Dermis microvascular lymphatic vessel endothelial cell (primary cell): ENCODE measurements at places on chromosomes 12 and 14. TPM values are rescaled to one million over a fixed set of nuclear protein-coding genes. Genes with fewer than 3 reads are reported as not detected.

- no peak for DNase-seq
Measured at GRCh38 chr14:37330910-37331309, 133.2 kb downstream of the MIPOL1 start.

The FAM90A1 gene
- total RNA-seq, result not detected in 2 replicates

DNA sequence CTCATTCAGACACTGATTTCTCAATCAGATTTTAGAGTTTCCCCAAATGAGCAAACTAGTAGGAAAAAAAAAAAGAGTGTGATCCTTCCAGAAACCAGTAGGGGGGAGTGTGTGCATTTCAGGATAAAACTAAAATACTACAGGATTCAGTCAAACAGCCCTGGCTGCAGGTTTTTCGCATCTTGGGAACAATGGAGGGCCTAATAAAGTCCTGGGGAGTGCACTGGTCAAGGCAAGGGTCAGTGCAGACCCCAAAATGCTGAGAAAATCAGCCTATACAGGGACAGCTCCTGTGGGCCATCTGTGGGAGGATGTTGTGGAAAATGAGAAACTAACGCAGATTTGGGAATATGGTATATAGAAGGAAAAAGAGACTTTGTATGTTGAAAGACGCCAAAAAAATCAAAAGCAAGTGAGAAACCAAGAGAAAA lies 22.2 kb upstream of the ABCD4 start:
- peak; percentile 29 for DNase-seq

The SLC41A2 gene
- 5.7 and 6.2 TPM in 2 replicates for total RNA-seq

The RD3L gene
- total RNA-seq, result not detected in 2 replicates

The HOXC12 gene
- not detected in 2 replicates for total RNA-seq

GRCh38 chr12:46664761-46665287 lies 161.0 kb downstream of the SLC38A4 start:
- peak; percentile 94 for DNase-seq

DNA sequence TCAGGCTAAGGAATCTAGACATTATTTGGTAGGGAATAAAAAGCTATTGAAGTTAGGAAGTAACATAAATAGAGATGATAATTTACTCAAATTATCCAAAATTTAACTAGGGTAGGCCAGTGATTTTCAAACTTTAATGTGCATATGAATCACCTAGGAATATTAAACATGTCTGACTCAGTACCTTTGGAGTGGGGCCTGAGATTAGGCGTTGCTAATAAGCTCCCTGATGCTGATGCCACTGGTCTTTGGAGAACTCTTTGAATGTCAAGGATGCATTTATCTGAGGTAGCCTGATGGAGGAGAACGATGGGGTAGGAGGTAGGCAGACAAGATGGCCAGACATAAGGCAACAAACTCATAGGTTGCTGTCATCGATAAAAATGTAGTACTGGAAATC lies 33.2 kb downstream of the EFCAB11 start:
- no peak for DNase-seq

The TOMM20L gene
- not detected in 2 replicates for total RNA-seq

GRCh38 chr12:47840571-47840970 lies 20.9 kb upstream of the HDAC7 start:
- DNase-seq, result no peak

The AMHR2 gene
- not detected in 2 replicates for total RNA-seq

- no peak for DNase-seq
Measured at GRCh38 chr14:30864934-30865333, 9.4 kb upstream of the COCH start.

DNA sequence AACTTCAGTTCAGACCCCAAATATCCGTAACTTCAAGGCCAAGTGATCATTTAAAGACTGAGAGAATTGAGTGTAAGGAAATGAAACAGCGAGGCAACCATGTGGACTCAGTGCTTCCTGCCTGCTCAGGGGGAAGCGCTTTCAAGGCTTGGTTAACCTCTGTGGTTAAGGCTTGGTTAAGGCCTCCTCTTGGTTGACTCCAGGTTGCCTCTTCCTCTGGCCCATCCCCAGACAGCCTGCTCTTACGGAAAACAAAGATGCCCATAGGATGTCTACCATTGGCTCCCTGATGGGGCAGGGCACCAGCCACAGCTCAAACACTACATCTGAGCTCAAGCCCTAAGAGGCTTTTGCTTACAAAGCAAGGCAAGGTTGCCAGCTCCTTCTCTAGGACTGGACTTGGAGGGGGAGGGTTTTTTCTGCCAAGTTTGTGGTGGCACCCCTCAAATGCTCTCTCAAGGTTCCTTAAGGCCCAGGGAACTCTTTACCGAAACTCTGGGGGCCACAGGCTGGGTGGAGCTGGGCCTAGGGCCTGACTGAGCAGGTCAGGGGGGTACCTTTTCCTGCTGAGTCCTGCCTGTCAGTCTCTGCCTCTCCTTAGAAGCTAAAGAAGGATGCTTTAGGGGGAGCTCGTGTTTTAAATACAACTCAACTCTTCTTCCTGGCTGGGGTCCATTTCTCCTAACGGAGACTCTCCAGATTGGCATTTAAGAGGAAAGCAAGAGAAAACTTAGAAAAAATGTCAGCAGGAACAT lies 13.7 kb downstream of the COL2A1 start:
- no peak for DNase-seq
